ENCODE measurements at places on chromosomes 13 and 19.

DNA sequence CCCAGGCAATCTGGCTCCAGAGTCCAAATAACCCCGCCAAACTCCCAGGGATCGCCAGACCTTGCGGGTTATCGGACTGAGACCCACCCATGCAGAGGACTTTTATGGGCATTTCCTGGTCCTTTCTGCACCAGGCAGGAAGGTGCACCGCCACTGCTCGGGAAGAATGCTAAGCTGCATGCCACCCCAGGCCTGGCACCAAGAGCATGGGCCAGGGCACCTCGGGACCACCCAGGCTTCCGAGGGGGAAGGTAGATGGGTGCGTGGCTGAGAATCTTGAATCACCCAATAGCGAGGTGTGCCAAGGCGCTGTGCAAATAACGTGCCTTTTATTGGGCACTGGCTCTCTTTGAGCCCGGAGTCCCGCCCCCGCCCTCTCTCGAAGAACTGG, 422 bp upstream of the ZNF575 start:
- DNase-seq = peak; percentile 76

DNA sequence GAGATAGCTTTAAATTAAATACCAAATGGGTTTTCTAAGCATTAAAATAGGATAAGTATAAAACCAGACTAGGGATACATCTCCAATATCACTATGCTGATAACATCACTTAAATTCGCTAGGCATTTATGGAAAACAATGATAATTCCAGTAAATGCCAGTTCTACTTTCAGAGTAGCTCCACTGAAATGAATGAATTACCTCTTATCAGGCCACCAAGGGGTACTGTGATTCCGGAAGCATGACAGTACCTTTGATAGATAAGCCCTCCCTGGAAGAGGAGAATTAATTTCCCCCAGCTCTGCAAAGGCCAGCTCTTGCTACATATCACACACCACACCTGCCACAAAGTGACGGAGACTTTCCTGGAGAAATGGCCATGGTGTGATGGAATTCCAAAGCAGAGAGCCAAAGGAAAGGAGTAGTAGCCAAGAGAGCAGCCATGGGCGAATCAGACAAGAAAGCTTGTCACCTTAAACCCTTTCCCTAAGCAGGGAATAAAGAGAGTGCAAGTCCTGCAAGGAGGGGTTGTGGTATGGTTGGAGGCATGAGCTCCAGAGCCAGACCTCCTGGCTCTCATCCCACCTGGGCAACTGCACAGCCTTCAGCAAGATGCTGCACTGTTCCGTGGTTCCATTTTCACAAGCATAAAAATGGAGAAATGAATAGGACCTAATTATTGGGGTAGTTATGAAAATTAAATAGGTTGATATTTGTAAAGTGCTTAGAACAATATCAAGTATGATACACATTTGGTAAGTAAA, 423.1 kb downstream of the FGF14 start:
- peak; percentile 87 for DNase-seq

GRCh38 chr13:95624020-95624419, 20.5 kb downstream of the DZIP1 start:
- peak; percentile 22 for DNase-seq

- DNase-seq = no peak
Observed at GRCh38 chr13:92514420-92515125, 712.0 kb upstream of the GPC6 start.

DNA sequence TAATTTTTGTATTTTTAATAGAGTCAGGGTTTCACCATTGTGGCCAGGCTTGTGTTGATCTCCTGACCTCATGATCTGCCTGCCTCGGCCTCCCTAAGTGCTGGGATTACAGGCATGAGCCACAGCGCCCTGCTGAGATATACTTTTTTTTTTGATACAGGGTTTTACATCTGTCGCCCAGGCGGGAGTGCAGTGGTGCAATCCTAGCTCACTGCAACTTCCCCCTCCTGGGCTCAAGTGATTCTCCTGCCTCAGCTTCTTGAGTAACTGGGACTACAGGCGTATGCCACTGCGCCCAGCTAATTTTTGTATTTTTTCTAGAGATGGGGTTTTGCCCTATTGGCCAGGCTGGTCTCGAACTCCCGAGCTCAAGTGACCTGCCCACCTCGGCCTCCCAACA, 2.0 kb downstream of the COLGALT1 start:
- DNase-seq = no peak

DNA sequence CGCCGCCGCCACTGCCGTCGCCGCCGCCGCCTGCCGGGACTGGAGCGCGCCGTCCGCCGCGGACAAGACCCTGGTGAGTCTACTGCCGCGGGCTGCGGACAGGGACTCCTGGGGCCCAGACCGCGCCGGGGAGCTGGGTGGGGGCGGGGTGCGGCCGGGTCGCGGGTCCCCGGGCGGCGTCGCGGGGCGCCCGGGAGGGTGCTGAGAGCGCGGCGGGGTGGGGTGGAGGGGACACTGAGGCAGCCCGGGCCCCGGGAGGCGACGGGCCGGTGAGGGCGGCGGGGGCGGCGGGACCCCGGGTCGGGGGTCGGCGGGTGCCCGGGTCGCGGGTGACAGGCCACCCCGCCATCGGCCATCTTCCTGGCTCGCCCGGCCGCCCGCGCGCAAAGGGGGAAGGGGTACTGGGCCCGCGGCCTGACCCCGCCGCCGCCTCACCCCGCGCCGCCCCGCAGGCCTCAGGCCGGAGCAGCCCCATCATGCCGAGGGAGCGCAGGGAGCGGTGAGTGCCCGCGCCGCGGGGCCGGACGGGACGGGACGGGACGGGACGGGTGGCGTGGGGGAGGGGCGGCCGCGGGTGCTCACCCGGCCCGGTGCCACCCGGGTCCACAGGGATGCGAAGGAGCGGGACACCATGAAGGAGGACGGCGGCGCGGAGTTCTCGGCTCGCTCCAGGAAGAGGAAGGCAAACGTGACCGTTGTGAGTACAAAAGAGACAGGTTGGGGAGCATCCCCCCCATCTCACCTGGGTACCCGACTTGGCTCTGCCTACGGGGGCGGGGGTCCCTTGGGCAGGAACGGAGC, 489 bp downstream of the CCNE1 start:
- DNase-seq = no peak

DNA sequence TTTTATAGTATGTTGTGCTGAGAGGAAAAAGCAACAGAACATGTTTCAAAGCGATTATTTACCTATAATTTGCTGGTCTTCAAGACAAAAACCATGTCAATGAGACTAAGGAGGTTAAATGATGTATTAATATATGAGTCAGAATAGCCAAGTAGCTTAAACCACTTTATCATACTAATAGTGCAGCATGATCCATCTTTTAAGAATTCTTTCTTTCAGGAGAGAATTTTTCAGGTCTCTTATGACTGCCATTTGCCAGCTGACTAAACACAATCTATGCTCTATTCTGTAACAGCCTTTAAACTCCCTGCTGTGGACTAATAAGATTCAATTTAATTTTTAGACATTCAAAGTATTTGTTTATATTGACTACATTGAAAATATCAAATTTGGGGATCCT, 93.7 kb downstream of the TRPC4 start:
- no peak for DNase-seq

GRCh38 chr19:39327363-39328045, 6.8 kb upstream of the LRFN1 start:
- no peak for DNase-seq

DNA sequence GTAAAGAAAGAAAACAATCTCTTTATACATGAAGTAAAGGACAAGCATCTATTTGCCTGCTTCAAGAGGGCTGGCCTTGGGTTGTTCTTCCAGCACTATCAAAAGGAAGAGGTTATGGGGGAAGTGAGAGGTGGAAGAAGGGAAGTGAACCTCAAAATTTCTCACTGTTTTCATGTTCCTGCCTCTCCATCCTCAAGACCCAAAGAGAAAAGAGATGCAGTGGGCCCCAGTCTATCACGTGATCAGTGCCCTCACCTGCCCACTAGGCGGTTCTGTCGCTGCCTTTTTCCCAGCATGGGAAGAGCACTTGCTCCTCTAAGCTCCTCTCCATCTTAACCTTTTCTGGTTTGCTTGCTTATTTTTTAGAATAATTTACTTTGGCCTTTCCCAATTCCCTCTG, 6.2 kb upstream of the USP12 start:
- DNase-seq = no peak

- no peak for DNase-seq
Observed at GRCh38 chr19:926323-926588, 421 bp downstream of the ARID3A start.

DNA sequence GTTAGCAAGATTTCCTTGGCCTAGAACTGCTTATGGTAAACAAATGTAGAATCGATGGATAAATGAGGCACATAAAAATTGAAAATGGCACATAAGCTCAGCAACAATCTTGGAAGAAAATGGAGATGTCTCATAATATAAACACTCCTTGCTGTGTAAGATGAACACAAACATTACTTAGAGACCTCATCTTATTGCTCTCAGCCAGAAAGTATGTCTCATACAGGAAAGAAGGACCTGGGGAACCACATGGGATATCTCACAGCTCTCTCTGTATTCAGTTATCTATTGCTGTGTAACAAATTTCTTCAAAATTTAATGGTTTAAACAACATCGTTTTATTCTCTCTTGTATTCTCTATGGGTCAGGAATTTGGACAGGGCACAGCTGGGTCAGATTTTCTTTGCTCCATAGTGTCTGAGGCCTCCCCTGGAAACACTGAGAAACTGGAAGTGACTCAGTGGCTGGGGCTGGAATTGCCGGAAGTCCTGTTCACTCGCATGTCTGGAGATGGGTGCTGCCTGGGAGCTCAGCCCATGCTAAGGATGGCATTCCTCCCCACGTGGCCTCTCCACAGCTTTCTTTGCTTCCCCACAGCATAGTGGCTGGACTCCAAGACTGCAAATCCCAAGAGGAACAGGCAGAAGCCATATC, 105.1 kb downstream of the NUFIP1 start:
- no peak for DNase-seq

GRCh38 chr13:34250151-34250670, 432.3 kb downstream of the RFC3 start:
- no peak for DNase-seq

- peak; percentile 48 for DNase-seq
Observed at GRCh38 chr13:94674609-94675348, 37.6 kb downstream of the SOX21 start.

DNA sequence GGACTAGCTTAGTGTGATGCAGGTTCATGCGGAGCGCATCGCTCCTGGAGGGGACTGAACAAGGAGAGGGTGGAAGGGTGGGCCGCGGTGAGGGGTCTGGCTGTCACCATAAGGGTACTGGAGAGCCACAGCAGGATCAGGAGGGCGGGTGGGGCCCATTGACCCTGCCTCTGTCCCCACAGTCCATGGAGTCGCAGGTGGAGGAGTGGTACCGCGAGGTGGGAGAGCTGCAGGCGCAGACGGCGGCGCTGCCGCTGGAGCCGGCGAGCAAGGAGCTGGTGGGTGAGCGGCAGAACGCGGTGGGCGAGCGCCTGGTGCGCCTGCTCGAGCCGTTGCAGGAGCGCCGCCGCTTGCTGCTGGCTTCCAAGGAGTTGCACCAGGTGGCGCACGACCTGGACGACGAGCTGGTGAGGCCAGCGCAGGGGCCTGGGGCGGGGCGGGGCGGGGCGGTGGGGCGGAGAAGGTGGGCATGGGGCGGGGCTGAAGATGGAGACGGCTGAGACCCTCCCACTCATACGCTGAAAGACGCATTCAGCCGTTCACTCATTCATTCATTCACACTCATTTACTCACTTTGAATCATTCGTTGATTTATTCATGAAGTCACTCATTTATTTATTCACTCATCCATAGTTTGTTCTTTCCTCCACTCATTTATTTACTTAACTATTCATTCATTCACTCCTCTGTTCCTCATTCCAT, 27.5 kb upstream of the SHKBP1 start:
- DNase-seq = peak; percentile 81

GRCh38 chr19:23822735-23823134, 64.0 kb upstream of the ZNF681 start:
- no peak for DNase-seq

- no peak for DNase-seq
Observed at GRCh38 chr13:73171271-73171682, 112.5 kb downstream of the KLF5 start.

DNA sequence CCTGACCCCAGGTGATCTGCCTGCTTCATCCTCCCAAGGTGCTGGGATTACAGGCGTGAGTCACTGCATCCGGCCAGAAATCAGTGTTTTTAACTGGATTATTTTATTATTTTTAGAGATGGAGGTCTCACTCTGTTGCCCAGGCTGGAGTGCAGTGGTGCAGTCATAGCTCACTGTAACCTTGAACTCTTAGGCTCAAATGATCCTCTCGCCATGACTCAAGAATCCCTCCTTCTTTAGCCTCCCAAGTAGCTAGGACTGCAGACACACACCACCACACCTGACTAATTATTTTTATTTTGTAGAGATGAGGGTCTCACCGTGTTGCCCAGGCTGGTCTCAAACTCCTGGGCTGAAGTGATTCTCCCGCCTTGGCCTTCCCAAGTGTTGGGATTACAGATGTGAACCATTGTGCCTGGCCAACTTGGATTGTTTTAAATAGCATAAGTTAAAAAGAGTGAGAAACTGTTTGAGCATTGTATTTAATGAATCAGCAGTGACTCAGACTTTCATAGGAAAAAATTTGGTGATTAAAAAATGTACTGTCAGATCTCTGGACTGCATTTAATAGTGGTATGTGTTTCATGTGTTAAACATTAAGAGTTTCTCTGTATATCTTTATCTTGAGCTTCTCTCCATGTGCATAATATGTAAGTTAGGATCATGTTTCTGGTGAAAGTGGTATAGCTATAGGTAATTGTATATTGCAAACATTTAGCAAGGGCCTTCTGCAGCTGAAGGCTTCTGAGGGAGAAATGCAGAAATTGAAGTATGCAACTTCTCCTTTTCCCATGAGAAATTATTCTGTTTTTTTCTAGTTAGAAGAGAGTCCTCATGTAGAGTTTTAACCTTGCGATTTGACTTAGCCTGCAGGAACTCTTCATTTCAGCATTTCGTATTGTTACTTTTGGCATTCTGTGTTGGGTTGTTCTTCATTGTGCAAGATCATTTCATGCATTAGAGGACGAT, 121.2 kb downstream of the PCCA start:
- DNase-seq = no peak

- DNase-seq = no peak
Observed at GRCh38 chr13:36354842-36355623, 8.8 kb upstream of the SPART start.

GRCh38 chr19:50921426-50922316, 10.5 kb upstream of the KLK4 start:
- no peak for DNase-seq

DNA sequence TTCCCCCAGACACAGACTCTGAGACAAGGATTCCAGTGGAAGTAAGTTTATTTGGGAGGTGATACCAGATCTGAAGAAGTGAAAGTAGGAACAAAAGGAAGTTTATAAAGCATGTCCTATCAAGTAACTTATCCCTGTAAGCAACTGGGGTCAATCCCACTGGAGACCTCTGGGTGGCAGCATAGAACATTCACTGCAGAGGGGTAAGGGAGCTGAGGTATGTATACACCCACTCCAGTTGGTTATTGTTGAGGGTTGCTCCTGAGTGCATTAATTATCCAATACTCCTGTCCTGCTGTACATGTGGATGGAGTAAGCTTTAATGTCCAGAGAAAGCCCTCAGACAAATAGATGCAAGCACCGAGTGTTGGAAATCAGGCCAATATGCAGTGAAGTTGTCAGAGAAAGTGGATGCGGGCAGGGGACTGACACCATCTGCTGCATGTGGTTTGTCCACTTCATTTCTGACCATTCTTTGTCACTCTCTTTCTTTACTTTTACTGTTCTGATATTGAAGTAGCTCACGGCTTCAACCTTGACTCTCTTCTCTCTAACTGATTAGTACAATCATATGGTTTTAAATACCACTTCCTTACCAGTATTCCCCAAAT, 46.7 kb downstream of the NOTCH3 start:
- peak; percentile 5 for DNase-seq

- DNase-seq = no peak
Observed at GRCh38 chr13:114022876-114023275, 49.0 kb upstream of the C13orf46 start.

- DNase-seq = no peak
Observed at GRCh38 chr13:74464670-74465069, 330.5 kb upstream of the KLF12 start.

- DNase-seq = no peak
Observed at GRCh38 chr19:55116859-55117662, at the start of gene PPP1R12C. Gene PPP1R12C, minus strand, starts transcription at chr19:55117637. Its CDS starts 94 bp downstream, at chr19:55117543.

All from NCI-H1105 treated with DMSO at 0.1 percent for 48 hours (cell line).